CD4-positive, alpha-beta T cell (primary cell): ENCODE measurements at places on chromosomes 12 and 14. TPM values are rescaled to one million over a fixed set of nuclear protein-coding genes. Genes with fewer than 3 reads are reported as not detected.

DNA sequence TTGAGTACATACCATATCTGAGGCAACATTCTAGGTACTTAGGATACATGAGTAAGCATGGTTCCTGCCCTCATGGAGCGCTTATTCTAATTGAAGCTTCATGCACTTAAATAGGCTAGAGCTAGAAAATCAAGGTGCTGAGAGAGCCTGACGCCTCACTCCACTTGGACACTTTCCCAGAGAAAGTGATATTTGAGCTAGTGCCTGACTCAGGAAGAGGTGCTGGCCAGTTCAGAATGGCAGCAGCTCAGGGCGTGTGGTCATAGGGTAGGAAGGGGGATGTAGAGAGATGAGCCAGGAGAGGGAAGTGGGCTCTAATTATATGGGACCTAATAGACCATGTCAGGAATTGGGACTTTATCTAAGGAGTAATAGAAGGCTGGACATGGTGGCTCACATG lies 33.3 kb downstream of the TULP3 start:
- DNase-seq, result no peak

DNA sequence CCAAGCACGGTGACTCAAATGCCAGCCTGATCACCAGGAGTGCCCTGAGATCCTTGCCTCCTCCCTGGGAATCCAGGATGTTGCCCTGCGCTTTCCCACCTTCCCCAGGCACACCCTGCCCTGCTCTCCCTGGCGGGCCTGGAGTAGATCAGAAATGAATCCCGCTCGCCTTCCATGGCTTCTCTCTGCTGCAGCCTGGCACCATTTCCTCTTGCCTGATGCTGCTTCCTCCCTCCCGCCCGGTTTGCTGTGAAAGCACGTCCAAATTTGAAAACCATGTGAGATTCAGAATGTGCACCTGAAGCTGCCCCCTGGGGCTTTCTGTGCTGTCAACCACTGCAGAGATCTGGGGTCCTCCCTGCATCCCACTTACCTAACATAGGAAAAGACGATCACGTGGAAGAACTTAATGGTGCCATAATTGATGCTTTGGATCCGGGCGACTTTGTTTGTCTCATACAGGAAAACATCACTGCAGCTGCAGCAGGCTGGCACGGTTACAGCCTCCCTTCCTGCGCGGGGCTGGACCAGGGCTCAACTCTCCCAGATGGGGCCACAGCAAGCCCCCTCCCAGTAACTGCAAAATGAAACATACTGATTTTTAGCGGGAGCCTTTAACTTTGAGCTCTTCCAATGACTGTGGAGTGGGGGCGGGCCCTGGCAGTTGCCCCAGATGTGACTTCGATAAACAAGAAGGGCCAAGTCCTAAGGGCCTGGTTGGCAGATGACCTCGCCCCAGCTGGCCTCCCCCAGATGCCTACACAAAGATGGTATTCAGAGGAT lies 24.9 kb upstream of the C12orf76 start:
- DNase-seq, result peak; percentile 36

- no peak for DNase-seq
Measured at GRCh38 chr14:65798216-65798615, 385.7 kb downstream of the FUT8 start.

Gene SINHCAF
- total RNA-seq, result 119 TPM

- DNase-seq, result no peak
Measured at GRCh38 chr14:96205059-96205977, 679 bp downstream of the BDKRB2 start.

DNA sequence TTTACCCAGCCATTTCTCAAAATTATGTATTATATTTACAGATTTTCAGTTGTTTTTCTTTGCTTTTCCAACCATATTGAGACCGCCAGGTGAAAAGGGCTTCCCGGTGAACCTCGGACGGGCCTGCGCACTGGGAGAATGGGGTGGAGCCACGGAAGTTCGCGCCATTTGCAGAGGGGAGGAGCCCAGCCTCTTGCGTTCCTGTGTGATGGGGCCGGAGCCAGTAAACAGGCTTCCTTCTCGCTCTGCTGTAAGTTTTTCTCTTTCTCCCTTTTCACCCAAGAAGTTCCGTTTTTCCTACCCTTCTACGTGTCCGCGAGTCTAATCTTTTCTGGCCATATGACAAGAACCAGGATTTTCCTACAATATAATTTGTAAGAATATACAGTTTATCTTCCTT lies 1108.8 kb upstream of the SEL1L start:
- DNase-seq, result peak; percentile 20

- no peak for DNase-seq
Measured at GRCh38 chr14:104427131-104427851, 152.3 kb upstream of the C14orf180 start.

GRCh38 chr12:82651489-82651888 lies 35.2 kb upstream of the TMTC2 start:
- no peak for DNase-seq

- DNase-seq, result peak; percentile 31
Measured at GRCh38 chr14:76050797-76051392, 65.3 kb downstream of the IFT43 start.

DNA sequence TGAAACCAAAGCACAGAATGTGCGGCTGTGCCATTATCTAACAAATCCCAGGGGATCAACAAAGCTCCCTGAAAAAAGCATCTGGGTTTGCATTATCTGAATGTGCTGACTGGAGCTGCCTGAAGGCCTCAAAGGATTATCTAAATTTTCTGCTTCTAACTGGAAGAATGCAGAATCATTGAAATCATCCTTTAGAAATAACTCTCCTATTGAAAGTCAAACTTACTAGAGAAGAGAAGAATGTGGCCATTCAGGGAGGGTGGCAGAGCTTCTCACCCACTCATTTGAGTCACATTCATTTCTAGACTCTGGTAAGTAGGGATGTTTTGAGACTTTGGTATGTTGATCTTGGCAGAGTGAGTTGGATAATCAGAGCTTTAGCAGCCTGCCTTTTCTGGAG lies 220.6 kb upstream of the RGS6 start:
- no peak for DNase-seq

GRCh38 chr14:61578745-61579144 lies 116.6 kb upstream of the HIF1A start:
- no peak for DNase-seq

DNA sequence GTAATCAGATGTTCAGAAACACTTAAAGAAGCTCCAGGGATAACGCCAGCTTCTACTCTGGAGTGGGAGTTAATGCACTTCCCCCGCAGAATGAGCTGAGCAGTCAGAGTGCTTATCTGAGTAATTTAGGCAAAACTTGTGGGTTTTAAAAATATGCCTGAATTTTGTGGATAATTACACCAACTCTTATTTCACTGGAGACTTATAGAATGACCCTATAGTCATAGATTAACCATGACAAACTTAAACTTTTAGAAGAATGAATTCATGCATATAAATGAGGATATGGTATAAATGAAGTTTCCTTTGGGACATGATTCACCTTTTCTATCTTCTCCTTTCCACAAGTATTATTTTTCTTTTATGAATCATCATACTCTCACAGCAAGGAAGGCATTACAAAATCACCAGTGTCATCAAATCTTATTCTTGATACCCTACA lies 241.1 kb upstream of the FBXO33 start:
- no peak for DNase-seq

Gene KCNK10
- not detected for total RNA-seq

Gene KCNC2
- not detected for total RNA-seq
